ENCODE measurements at places on chromosomes 11 and 22. TPM values are rescaled to one million over a fixed set of nuclear protein-coding genes. Genes with fewer than 3 reads are reported as not detected.

Gene SCGB2A2
- total RNA-seq: not detected

Gene OR4X2
- not detected for total RNA-seq

Gene YPEL1
- total RNA-seq: under 0.01 TPM

Gene LDHAL6A
- not detected for total RNA-seq

Gene TMEM191B
- 2.3 TPM for total RNA-seq

Gene BCO2
- total RNA-seq: 3.0 TPM

Gene GRK3
- 1.6 TPM for total RNA-seq
